ENCODE measurements at places on chromosomes 1 and 21. TPM values are rescaled to one million over a fixed set of nuclear protein-coding genes. Genes with fewer than 3 reads are reported as not detected.

The S100A12 gene
- not detected for total RNA-seq

The CLK2 gene
- total RNA-seq: 24.1 TPM

The KCNA10 gene
- not detected for total RNA-seq

The SIM2 gene
- not detected for total RNA-seq

All from myometrial cell (primary cell).